ENCODE measurements at places on chromosomes 2 and 18. TPM values are rescaled to one million over a fixed set of nuclear protein-coding genes. Genes with fewer than 3 reads are reported as not detected.

GRCh38 chr2:196284866-196285557, 113.6 kb upstream of the STK17B start:
- no peak for DNase-seq

GRCh38 chr18:12233378-12233777, 20.8 kb upstream of the CIDEA start:
- no peak for DNase-seq

- DNase-seq: no peak
These were observed 132.3 kb upstream of the SKOR2 start for GRCh38 chr18:47383729-47384128.

Gene ABCG5
- total RNA-seq: 0.09 TPM
